ENCODE measurements at places on chromosomes 11 and 22.

GRCh38 chr11:127656116-127656836 is 655.7 kb upstream of the KIRREL3 start:
- DNase-seq, result no peak

DNA sequence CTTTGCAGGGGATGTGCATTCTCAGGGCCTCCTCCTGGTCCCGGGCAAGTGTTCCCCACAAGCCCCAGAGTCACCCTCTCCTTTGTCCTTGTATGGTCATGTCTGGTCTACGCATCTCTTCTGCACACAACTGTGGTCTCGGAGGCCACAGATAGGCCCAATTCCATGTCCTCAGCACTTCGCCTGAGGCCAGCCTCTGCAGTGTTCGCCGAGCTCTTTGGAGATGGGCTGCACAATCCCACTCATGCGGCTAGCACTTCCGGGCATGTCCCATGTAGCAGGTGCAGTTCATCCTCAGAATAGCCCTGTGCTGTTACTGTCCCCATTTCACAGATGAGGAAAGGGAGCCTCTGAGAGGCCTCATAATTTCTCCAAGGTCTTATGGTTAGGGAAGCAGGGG is 7.6 kb downstream of the PARVG start:
- no peak for DNase-seq

- no peak for DNase-seq
These were observed 396.1 kb downstream of the BRD1 start for GRCh38 chr22:49431551-49431950.

- DNase-seq, result no peak
These were observed 121.1 kb downstream of the NTM start for GRCh38 chr11:131491503-131491902.

DNA sequence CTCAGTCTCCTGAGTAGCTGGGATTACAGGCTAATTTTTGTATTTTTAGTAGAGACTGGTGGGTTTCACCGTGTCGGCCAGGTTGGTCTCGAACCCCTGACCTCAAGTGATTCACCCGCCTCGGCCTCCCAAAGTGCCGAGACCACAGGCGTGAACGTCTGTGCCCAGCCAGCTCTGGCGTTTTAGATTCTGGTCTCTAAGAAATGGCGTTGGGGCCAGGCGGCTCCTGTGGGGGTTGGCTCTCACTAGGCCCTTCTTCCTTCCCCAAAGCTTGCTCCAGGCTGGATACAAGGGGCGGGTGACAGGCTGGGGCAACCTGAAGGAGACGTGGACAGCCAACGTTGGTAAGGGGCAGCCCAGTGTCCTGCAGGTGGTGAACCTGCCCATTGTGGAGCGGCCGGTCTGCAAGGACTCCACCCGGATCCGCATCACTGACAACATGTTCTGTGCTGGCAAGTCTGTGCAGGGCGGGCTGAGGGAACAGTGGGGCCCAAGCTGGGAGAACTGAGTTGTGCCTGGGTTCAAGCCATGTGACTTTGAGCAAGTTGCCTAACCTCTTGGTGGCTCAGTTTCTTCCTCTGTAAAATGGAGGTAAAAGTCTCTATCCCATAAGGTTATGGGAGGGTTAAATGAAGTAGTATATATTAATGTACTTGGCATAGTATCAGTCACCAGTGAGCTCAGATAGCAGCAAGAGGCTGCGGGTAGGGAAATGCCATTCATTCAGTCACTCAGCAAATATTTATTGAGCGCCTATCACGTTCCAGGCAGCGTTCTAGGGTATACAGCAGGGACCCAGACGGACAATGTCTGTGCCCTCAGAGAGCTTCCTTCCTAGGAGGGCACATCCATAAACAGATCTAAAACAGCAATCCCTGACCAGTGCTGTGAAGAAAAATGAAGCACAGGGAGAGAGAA is 10.4 kb downstream of the F2 start:
- no peak for DNase-seq

DNA sequence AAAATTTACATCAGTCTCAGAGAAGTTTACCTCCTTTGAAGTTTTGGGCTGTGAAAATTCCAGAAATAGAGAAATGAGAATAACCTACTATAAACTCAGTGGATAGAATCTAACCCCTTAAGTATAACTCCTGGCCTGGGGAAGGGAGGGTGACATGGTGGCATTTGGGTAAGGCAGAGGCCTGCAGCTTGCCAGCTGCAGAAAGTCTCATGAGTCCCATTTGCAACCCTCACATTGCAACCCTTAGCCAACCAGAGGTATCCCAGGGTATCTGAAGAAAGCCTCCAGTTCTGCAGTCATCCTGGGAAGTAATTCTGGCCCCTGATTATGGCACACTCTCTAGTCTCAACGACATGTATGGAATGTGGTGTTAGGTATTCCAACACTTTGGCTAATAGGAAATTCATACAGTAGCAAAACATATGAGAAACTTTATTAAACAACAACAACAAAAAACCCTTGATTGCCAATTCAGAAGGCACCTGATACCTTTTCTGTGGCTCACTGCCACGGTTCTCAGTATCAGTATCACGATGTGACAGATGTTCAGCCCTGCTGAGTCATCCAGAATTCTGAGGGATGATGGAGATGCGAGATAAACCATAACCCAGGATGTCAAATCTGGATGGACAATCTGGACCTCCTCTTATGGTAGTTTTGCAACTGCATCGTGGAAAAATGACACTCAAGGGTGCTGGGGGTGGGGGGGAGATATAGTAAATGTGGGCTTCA is 743.4 kb downstream of the NELL1 start:
- DNase-seq, result no peak

DNA sequence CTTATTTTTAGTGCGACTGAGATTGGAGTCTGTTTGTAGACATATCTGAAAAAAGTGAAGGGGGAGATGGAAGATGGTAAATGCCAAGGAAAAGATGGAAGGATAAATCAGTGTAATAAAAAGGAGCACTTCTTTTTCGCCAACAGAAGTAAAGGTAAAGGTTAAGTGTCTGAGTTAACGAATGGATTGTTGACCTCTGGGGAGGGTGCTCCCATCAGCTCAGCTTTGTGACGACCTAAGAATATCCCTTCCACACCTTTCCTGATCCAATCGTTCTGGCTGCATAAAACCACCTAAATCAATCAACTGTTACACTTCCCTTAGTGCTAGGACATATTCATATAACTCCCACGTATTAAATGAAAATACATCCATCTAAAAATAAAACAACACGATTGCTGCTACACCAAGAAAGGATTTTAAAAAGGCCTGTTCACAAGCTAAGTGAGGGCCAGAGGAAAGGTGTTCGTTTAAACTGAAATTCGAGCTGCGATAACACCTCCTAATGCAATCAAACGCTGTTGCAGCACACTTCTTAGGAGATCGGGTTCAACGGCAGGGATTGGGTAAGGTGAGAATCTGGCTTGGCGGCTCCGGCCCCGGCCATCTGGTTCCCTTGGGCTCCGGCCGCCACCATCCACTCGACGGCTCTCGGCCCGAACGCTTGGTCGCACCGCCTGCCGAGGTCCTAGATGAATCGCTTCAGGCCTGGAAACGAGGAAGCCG is 658 bp downstream of the C11orf71 start:
- DNase-seq, result no peak

DNA sequence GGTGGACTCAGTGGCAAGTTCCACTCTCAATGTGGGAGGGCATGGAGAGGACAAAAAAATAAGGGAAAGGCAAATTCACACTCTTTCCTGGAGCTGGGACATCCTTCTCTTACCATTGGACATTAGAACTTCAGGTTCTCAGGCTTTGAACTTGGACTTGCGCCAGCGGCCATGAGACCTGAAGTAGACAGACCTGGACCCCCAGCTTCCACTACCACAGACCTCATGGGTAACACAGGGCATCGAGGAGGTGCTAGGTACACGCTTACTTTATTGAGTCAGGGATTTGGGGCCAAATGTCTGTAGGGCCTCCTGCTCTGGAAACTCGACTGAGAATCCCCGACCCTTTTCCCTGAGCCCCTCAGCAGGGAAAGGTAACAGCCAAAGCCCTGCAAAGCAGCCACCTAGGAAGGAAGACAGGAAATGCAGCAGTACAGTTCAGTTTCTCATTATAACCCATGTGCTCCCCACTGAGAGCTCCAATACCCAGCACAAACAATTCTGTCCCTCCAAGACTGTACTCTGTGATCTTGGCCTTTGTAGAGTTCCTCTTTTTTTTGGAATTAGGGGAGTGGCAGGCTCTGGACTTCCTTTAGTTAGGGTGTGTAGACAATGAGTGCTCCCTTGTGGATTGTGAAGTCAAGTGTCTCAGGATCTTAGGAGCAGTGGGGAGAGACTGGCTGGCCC is 5.7 kb downstream of the CHRNA10 start:
- no peak for DNase-seq

DNA sequence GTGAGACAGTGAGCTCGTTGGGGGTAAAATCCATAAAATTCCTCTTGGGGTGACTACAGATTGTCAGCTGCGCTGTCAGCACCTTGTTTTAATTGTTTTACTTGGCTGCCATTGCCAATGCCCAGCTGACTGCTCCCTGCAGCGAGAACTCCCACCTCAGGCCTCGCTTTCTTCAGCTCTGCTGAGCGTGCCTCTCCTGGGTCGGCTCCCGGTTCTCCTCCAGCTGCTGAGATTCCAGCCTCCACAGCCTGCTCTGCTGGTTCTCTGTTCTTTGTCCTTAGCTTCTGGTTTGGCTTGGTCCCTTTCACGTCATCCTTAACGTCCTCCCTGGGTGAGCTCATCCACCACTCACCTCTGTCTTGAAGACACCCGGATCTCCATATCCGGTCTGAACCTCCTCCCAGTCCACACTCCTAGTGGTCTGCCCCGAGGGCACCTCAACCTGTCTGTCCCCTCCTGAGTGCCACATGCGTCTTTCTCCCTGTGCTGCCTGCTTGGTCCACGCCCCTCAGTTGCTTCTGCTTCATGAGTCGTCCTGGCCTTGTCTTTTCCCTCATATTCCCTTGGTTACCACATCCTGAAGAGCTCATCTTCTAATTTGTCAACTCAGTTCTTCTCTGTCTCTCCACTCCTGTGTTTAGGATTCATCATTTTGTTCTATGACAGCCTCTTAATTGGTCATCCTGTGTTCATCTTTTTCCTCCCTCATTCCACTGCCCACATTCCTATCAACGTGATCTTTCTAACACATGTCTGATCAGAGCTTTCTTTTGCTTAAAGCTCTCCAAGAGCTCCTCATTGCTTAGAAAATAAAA is 35.6 kb downstream of the BMAL1 start:
- no peak for DNase-seq

DNA sequence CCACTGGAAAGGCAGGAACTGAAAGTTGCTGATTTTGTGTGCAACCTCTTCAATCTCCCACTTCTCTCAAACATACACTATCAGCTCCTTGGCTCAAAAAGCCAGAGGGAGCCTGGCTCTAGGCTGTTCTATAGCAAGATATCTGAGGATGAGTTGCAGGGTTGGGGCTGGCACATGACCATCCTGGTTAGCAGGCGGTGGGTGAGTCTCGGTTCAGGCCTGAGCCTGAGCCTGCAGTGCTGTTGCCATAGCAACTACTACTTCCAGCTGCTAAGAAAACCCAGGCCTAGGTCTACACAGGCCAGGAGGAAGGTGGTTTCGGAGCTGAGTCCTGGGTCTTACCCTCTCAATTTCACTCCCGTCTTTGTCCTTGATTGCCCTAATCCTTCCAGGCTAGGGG is 39.0 kb downstream of the CWC15 start:
- peak; percentile 9 for DNase-seq

DNA sequence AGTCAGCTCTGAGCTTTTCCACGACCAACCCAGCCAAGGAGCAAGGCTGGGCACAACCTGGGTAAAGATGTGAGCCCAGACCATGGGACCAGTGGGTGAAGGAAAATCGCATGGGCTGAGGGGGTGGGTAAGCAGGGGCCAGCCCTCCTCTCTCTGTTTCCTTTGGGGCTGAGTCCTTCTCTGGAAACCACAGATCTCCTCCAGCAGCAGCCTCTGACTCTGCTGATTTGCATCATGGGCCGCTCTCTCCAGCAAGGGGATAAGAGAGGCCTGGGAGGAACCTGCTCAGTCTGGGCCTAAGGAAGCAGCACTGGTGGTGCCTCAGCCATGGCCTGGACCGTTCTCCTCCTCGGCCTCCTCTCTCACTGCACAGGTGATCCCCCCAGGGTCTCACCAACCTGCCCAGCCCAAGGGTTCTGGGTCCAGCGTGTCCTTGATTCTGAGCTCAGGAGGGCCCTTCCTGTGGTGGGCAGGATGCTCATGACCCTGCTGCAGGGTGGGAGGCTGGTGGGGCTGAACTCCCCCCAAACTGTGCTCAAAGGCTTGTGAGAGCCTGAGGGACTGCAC is 67.8 kb downstream of the GGTLC2 start:
- no peak for DNase-seq

DNA sequence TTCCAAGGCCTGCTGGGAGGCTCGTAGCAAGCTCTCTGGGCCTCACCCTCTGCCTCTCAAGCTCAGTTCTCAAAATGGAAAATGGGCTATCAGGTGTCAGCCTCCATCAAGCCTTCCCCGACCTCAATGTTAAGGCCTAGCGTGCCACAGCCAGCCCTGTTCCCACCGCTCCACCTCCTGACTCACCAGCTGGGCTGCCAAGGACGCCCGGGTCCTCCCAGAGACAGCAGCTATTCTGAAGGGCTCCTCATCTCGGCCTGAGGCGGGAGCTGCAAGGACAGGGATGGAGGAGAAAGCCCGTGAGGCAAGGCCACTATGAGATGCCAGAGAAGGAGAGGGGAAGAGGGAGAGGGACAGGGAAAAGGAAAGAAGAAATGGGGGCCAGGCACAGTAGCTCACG is 19.9 kb downstream of the ARAP1 start:
- no peak for DNase-seq

GRCh38 chr11:126999366-126999765 is 1.2 kb downstream of the KIRREL3 start:
- DNase-seq, result no peak

GRCh38 chr22:20383538-20383937 is 10.4 kb upstream of the ZNF74 start:
- DNase-seq, result no peak

DNA sequence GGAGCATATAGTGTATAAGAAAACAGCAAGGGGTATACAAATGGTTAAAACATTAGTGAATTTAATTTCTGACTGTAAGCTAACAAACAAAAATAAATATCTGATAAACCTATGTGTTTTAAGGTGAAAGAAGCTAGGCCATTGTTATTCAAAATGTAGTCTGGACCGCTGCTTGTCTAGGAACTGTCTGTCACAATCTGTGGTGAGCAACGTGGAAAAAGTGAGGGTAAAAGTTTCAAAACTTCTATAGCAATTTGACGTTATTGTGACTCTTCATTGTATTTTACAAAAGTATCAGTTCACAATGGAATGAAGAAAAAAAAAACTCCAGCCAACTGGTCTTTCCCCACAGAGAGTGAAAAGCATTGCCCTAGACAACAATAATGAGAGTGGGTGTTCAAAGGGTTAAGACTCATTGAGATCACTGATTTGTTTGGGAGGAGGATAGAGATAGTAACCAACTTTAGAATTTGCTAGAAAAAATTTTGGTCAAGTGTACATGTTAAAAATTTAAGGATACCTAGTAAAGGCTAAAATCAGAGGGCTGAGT is 79.1 kb downstream of the UVRAG start:
- DNase-seq, result no peak

- no peak for DNase-seq
These were observed 175.3 kb downstream of the C11orf87 start for GRCh38 chr11:109597336-109597735.

Data from CD4-positive, alpha-beta T cell treated with Interferon alpha-2 for 1 hour (primary cell).